Heart left ventricle (tissue), 16 donors: ENCODE measurements at places on chromosomes 11 and 22.

DNA sequence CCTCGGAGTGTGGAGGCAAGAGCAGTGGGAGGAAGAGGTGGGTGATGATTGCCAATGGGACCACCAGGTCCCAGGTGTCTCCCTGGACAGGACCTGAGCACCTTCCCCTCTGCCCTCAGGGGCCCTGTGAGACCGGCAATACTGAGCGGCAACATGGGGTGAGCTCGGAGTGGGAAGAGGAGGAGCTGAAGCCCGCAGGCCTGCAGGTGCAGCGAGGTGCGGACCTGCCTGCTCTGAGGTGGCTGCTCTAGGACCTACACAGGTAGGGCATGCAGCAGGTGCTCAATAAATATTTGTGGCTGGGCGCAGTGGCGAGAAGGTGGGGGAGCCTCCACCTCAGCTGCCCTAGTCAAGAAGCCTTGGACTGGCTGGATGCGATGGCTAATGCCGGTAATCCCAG lies 12.2 kb upstream of the SUN2 start:
- H3K4me3 ChIP-seq: no peak overlapping the region
- no peaks in the 10 kb centered on the region for H3K36me3 ChIP-seq
- no peak overlapping the region for H3K27ac ChIP-seq
- no peaks in the 10 kb centered on the region for H3K4me1 ChIP-seq
- no peaks in the 10 kb centered on the region for H3K27me3 ChIP-seq

DNA sequence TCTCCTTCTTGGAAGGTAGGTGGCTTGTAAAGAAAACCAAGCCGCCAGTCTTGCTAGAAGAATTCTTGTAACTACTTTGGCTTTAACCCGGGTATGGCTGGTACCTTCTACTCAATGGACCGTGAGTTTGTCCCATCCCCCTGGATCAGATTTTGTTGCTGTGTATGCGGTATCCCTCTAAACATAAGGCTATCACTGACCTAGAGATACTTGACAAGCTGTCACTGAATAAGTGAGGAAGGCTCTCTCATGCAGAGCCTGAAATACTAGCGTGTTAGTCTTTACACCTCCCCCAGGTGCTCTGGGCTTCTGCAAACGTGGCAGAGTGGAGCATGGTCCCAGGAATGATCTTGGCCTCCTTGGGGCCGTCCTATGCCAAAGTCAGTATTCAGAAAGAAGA lies 34.5 kb downstream of the GLB1L2 start:
- no peaks in the 10 kb centered on the region for H3K4me1 ChIP-seq
- DNase-seq: no peak
- no peaks in the 10 kb centered on the region for H3K36me3 ChIP-seq
- H3K4me3 ChIP-seq: no peak overlapping the region

GRCh38 chr22:49966041-49966773 lies 5.6 kb downstream of the PIM3 start:
- DNase-seq: peak; percentile 31
- H3K4me3 ChIP-seq: no peak overlapping the region
- peaks cover 61% of the 10 kb centered on the region for H3K4me1 ChIP-seq
- no peak overlapping the region for H3K27ac ChIP-seq
- peaks cover 26% of the 10 kb centered on the region for H3K36me3 ChIP-seq
- H3K27me3 ChIP-seq: no peaks in the 10 kb centered on the region

DNA sequence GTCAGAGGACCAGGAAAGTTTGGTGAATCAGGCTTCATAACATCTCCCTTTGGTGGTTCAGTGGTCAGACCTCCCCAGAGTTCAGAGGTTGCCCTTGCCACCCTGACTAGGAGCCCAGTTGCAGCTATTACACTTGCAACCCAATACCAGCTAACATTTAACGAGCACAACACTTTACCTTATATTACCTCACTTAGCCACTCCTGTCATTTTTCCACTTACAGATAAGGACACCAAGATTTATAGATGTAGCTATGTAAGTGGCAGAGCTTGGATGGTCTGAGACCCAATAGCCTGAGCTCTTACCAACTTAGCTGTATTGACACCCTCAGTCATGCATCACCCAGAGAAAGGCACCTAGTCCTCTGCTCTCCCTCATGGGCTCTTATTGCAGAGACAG lies 234.7 kb downstream of the INSC start:
- H3K4me1 ChIP-seq: no peaks in the 10 kb centered on the region
- H3K36me3 ChIP-seq: no peaks in the 10 kb centered on the region

- H3K36me3 ChIP-seq: peaks cover under 1% of the 10 kb centered on the region
- H3K4me1 ChIP-seq: no peaks in the 10 kb centered on the region
- H3K4me3 ChIP-seq: no peak overlapping the region
- H3K27ac ChIP-seq: no peak overlapping the region
- no peak for DNase-seq
Measured at GRCh38 chr11:34877375-34877975, 38.7 kb downstream of the APIP start.

DNA sequence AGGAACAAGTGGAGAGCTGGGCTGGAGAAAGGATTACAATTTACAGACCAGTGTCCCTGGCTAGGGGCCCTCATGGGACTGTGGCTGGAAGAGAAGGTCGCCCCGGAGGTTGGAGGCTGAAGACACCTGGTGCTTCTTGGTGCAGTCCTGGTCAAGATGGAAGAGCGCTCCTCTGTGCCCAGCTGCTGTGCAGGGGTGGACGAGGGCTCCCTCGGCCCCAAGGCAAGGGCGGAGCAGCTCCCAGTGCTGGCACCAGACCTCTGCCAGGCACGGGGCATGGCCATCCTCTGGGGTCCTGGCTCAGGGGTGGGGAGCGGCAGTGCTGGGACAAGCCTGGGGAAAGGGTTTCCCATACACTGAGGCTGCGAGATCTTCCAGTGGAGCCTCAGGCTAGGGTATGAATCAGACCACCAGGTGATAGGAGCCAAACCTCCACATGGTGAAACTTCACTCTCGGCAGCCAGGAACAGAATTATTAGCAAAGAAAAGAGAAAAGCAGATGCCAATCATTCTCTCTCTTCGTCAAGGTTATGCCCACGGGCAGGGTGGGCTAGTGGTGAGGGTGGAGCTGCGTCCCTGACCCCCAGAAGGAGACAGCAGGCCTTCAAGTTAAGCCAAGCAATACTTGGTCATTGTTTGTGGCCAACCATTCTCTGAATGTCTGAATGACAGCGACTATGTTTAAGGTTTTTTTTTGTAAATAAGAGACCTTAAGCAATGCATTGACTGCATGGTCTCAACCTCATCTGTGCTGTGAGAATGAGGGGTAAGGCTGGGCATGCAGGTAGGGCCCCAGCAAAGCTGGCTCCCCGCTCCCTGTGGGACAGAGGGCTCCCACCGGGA lies 32.1 kb downstream of the PPM1F start:
- peaks cover 7% of the 10 kb centered on the region for H3K4me1 ChIP-seq
- H3K27me3 ChIP-seq: no peaks in the 10 kb centered on the region
- no peak for DNase-seq
- H3K27ac ChIP-seq: no peak overlapping the region

DNA sequence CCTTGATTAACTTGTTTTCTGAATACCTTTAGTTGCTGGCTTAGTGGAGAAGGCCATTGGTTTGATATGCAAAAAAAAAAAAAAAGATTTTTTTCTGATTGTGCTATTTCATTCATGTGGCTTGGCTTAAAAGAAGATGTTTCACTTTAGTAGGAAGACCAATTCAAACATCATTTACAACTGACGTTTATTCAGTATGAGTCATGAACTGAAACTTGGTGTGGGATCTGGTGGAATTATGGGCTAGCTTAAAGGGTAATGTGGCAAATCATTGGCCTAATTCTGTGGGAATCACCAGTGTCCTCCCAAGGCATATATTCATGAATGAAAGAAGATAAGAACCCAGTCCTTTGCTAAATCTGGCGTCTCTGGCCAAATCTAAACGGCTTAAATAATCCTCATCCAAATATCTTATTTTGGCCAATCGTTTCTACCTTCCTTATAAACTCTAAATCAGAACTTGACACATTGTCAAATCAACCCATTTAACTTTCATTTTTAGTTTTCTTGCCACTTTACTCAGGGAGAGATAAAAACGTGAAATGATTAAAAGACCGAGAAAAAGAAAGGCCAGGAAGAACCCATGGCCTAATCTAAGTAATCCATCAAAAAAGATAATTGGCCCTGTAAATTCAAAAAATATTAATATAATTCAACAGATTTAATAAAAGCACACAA lies 77.0 kb downstream of the DDIAS start:
- DNase-seq: no peak
- H3K36me3 ChIP-seq: peaks cover 29% of the 10 kb centered on the region
- H3K27ac ChIP-seq: no peak overlapping the region
- H3K4me3 ChIP-seq: no peak overlapping the region
- H3K4me1 ChIP-seq: peaks cover 4% of the 10 kb centered on the region

GRCh38 chr11:3225159-3225758 lies 6.6 kb upstream of the MRGPRG start:
- H3K4me3 ChIP-seq: no peak overlapping the region
- no peaks in the 10 kb centered on the region for H3K4me1 ChIP-seq
- peaks cover 4% of the 10 kb centered on the region for H3K27me3 ChIP-seq
- no peaks in the 10 kb centered on the region for H3K36me3 ChIP-seq
- no peak overlapping the region for H3K27ac ChIP-seq

DNA sequence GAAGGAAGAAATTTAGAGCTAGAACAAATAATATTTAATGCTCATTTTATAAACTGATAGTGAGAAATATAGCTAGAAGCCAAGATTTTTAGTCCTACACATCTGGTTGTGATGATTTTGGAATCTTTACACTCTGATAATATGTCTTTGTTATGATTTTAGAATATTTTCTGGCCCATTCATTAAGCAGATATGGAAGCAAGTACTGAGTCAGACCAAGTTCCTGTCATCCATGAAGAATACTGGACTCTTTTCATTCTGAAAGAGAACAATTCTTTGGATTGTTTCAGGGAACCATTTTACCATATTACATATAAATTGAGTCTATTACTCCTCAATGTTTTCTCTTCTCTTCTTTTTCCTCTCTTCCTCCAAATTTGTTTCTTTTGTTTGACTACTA lies 227.4 kb downstream of the TMEM135 start:
- H3K4me3 ChIP-seq: no peak overlapping the region
- no peaks in the 10 kb centered on the region for H3K4me1 ChIP-seq
- no peaks in the 10 kb centered on the region for H3K27me3 ChIP-seq
- DNase-seq: no peak

DNA sequence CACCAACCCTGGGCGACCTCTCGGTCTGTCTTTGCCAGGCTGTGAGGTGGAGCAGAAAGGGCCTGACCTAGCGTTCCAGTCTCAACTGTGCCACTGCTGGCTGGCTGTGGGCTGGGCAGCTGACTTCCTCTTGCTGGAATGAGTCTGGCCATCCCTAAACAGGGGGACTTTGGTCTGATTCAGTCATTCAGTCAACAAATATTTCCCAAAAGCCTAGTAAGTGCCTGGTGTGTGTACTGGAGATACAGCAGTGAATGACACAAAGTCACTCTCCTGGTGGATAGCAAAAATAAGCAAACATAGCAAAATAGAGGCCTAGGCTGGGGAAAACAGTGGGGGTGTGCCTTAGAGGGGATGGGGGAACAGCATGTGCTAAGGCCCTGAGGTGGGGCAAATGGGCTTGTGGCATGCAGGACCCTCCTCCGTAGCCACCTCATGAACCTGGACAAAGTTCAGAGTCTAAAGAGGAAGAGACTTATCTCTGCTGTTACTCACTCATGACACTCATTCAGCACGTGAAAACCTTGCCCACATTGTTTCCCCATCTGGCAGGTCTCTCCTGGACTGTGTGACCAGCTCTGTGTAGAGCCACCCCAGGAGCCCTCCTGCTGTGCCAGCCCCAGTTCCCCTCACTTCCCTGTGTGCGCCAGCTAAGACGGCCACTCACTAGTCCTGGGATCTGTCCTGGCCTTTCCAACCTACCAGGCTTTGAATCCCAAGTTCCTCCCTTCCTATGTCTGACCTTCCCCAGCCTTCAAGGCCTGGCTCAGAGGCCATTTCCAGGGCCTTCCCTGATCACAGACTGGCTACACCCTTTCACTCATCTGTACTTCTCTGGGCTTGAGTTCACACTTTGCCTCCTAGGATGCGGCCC lies 4.7 kb downstream of the GUCD1 start:
- no peak overlapping the region for H3K4me3 ChIP-seq
- DNase-seq: no peak
- H3K27ac ChIP-seq: peak overlapping the region; percentile 37
- no peaks in the 10 kb centered on the region for H3K27me3 ChIP-seq
- peaks cover 1% of the 10 kb centered on the region for H3K4me1 ChIP-seq

DNA sequence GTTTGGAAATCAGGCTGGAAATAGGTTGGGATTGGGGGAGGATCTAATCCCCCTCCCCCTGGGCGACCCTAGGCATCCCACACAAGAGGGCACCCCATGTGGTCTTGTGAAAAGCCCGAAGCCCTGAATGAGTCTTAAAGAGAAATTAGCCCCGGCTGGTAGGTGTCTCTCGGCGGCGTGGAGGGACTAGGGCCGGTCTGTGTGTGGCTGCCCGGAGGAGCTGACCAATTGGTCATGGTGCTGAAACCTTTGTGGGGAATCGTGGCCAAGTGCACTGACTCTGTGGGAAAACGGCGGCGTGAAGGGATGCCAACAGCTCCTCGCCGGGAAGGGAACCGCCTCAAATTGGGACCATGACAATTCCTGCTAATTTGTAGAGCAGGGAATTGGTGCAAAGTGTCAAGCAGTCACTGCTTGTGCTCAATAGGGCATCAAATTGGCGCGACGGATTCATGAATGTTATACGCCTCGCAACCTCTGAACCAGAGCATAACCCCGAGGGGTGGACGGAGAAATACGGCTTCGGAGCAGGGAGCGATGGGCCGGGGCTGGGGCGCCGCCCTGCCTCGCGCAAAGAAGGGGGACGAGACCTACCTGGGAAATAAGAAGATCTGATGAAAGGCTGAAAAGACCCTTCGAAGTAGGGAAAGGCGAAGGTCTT lies 1.5 kb downstream of the DBX1 start:
- H3K27me3 ChIP-seq: peaks cover 92% of the 10 kb centered on the region
- no peak overlapping the region for H3K4me3 ChIP-seq
- DNase-seq: peak; percentile 70
- H3K36me3 ChIP-seq: no peaks in the 10 kb centered on the region

- H3K4me1 ChIP-seq: no peaks in the 10 kb centered on the region
- H3K27me3 ChIP-seq: no peaks in the 10 kb centered on the region
- H3K27ac ChIP-seq: no peak overlapping the region
- no peak for DNase-seq
- no peak overlapping the region for H3K4me3 ChIP-seq
- H3K36me3 ChIP-seq: peaks cover 72% of the 10 kb centered on the region
Measured at GRCh38 chr22:50518606-50519005, 6.8 kb downstream of the SCO2 start.

DNA sequence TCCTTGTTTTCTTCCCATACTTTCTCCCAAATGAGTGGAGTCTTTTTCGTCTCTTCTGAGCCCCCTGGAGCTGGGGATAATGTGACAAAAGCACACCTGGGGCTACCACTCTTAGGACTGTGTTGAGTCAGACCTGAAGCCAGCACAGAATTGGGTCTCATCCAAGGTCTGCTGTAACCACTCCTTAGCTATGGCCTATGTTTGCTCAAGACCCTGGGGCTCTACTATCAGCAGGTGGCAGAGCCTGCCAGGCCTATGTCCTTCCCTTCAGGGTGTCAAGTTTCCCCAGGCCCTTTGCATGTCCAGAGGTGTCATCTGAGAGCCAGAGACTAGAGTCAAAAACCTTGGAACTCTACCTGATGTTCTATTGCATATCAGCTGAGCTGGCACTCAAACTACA lies 335.7 kb downstream of the DDX10 start:
- no peak for DNase-seq
- H3K36me3 ChIP-seq: no peaks in the 10 kb centered on the region
- H3K27ac ChIP-seq: no peak overlapping the region
- no peak overlapping the region for H3K4me3 ChIP-seq

- no peak overlapping the region for H3K4me3 ChIP-seq
- H3K27ac ChIP-seq: no peak overlapping the region
- H3K4me1 ChIP-seq: no peaks in the 10 kb centered on the region
- DNase-seq: no peak
- no peaks in the 10 kb centered on the region for H3K36me3 ChIP-seq
- H3K27me3 ChIP-seq: no peaks in the 10 kb centered on the region
Measured at GRCh38 chr11:35050541-35050995, 88.4 kb upstream of the CD44 start.
